ENCODE measurements at places on chromosomes 5 and 9.

DNA sequence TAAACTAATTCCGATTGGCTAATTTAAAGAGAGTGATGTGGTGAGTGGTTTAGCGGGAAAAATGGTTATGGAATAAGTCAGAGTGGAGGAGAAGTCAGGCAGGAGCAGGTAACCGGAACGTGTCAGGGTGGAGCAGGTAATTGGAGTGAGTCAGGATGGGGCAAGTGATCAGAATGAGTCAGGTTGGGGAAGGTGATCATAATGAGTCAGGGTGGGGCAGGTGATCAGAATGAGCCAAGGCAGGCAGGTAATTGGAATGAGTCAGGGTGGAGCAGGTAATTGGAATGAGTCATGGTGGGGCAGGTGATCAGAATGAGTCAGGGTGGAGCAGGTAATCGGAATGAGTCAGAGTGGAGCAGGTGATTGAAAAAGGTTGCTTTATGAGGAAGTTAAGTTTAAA is 101.4 kb downstream of the TMEM167A start:
- DNase-seq = no peak

- no peak for DNase-seq
Measured at GRCh38 chr5:1910081-1910760, 27.5 kb upstream of the IRX4 start.

DNA sequence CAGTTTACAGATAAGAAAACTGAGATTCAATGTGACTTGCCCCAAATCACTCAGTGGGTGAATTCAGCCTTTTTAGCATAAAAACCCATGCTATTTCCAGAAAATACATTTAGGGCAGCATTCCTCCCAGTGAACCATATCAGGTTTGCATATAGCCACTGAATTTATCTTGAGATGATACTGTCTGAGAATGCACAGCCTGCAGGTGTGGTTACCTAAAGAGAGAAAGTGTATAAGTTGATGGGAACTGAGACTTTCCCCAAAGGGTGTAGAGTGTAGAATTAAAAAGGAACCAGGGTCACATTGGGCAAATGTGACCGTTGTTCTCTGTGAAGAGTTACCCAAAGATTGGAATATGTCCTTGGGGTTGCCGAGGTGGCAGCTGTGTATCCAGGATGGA is 100.0 kb upstream of the PIK3R1 start:
- DNase-seq = no peak

DNA sequence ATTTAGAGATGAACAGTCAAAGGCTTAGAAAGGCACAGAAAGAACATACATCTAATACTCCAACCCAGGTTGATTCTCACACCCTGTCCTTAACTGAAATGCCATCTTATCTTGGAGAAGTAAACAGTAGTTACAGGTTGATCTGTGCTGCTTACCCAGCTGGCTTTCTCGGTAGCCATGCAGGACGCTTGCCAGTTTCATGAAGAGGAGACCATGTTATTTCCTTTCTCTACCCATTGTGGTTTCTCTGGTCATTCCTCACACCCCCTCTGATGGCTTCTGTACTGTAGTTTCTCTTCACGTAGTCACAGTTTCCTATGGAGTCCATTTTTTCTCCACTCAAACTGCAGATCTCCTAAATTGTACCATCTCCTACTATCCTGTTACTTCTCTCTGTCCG is 206.0 kb downstream of the SGCD start:
- no peak for DNase-seq

- DNase-seq = no peak
Measured at GRCh38 chr5:119016125-119016774, 27.9 kb upstream of the DTWD2 start.

DNA sequence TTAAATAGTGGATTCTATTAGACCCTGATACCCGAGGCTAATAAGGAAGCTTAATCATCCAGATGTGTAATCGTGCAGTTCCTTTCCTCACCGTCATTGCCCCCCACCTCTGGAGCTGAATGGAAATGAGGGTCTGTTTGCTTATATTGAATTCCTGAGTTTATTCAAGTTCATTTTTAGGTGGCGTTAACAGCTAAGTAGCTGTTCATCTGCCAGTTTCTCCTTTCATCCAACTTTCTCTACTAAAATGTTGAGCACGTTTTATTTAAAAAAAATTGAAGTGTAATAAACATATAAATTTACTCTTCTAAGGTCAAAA is 291.0 kb downstream of the DOCK8 start:
- DNase-seq = no peak

GRCh38 chr9:81826517-81826906 is 101.7 kb upstream of the SPATA31D4 start:
- peak; percentile 41 for DNase-seq

- no peak for DNase-seq
Measured at GRCh38 chr5:58114324-58114723, 345.6 kb downstream of the PLK2 start.

- DNase-seq = no peak
Measured at GRCh38 chr5:103119070-103119764, 721 bp downstream of the GIN1 start.

DNA sequence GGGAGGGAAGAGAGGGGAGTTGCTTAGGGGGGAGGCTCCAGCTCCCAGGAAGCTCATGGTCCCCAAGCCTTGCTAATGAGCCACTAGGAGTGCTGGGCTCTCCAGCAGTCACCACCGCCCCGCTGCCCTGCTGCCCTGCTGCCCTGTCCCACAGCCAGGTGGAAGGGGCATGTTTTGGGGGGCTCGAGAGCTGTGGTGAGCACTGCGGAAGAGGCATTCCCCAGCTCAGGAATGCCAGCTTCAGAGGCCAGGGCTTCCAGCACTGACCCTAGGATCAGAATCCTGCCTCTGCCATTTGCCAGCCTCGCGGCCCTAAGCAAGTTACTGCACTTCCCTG is 16.9 kb downstream of the SLC6A7 start:
- DNase-seq = no peak

DNA sequence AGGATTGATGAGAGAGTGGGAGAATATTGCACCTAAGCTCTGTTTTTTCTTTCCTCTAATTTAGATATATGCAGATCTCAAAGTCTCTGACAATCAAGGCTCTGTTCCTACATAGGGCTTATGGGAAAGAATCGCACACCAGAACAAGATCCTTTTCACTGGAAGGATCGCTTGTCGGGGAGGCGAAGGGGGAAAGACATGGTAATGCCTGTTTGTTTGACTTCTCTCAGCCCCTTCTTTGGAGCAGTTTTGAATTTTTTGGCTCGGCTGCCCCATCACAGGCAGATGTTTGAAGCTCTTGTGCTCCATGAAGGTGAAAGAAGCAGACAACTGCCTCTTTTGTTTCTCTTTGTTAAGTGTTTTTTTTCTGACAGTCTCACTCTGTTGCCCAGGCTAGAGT is 599.9 kb upstream of the ZNF608 start:
- no peak for DNase-seq

- DNase-seq = no peak
Measured at GRCh38 chr5:139299486-139299885, 5.9 kb downstream of the MATR3 start.

- DNase-seq = no peak
Measured at GRCh38 chr5:17118631-17119030, 98.8 kb upstream of the BASP1 start.

DNA sequence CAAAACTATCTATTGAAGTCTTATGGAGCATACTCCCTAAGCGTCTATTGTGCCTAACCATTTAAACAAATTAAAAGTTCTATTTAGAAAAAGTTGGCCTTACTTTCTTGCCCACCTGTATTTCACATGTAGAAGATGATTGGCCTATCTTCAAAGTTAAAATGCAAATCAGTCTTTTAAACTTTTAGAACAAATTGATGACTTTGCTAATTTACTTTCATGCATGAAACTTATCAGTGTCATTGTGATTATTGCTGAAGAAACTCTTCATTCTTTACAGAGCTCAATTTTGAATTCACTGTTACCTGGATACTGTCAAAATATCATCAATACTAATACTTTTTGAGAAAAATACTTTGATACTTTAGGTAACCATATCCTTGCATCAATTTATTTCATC is 216.1 kb downstream of the COX7C start:
- DNase-seq = no peak

DNA sequence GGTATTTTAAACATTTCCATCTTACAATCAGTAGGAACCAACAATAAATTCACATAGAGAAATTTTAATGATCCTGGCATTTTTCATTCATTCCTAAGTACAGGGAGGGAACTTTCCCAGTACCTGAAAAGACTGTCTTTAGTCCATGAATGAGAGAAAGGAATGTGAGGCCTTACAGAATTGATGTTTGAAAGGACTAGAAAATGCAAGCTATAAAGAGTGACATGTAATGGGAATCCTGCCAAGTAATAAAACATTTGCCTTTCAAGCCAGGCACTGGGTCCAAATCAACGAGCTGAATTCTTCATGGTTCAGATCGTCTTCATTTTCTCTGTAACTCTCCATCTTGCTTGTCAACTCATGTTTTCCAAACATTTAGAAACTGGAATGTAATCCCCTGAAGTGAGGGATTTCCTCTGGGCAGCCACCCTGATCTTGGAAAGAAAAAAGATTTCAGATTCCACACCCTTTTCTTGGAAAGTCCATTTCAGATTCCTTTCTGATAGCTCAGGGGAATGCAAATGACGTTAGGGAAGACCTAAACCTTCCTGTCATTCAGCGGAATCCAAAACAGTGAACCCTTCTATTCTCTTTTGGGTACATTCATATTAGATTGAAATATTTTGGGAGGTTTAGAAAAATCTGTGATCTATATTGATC is 315.8 kb downstream of the SH3GL2 start:
- no peak for DNase-seq

DNA sequence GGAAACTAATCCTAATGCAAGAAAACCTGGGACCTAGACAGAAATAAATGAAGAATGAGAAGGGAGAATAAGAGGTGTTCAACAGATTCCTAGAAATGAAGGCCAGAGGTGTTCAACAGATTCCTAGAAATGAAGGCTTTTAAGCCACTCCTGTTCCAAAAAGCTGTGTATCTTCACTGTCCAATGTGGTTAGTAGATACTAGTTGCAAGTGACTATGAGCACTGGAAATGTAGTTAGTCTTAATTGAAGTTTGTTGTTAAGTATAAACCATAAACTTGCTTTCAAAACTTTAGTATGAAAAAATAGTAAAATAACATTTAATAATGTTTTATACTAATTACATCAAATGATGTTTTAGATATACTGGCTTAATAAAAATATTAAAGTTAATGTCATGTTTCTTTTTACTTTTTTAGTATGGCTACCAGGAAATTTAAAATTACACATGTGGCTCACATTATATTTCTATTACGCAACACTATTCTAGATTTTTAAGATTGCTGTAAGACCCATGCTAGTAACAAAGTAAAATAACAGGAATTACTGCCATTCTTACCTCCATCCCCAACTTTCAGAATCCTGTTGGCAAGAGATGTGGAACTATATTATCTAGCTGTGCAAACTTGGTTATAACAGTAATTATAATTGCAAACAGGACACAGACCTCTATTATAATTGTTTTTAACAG is 57.5 kb downstream of the RICTOR start:
- DNase-seq = no peak

DNA sequence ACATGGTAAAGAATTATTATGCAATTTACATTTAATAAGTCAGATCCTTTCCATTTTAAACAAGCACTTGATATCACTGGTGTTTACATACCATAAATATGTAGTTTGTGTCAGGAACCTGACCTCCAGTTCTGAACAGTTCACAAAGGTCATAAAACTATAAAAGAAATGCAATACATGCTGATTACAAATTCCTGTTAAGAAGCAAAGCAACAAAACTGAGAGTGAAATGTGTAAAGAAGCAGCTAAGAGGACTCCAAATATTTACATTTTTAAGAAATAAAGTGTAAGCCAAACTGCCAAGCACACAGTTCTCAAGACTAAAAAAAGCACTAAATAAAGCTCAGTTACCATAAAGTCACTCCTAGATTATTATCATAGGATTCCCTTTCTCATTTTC is 17.4 kb upstream of the SCAI start:
- no peak for DNase-seq

- DNase-seq = no peak
Measured at GRCh38 chr9:132774886-132775285, 103.2 kb downstream of the AK8 start.

DNA sequence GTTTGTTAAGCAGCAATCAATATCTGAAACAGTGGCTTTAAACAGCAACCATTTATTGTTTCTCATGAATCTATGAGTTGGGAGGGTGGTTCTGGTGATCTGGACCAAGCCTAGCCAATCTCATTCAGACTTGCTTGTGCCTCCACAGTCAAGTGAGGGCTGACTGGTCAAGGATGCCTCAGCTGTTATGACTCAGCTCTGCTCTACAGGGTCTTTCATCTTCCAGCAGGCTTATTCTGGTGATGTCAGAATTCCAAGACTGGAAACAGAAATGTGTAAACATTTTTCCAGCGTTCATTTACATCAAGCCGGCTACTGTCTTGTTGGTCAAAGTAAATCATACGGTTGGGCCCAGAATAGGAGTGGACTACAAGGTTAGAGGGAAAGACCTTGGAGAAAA is 2.5 kb upstream of the PIP5K1B start:
- DNase-seq = no peak

DNA sequence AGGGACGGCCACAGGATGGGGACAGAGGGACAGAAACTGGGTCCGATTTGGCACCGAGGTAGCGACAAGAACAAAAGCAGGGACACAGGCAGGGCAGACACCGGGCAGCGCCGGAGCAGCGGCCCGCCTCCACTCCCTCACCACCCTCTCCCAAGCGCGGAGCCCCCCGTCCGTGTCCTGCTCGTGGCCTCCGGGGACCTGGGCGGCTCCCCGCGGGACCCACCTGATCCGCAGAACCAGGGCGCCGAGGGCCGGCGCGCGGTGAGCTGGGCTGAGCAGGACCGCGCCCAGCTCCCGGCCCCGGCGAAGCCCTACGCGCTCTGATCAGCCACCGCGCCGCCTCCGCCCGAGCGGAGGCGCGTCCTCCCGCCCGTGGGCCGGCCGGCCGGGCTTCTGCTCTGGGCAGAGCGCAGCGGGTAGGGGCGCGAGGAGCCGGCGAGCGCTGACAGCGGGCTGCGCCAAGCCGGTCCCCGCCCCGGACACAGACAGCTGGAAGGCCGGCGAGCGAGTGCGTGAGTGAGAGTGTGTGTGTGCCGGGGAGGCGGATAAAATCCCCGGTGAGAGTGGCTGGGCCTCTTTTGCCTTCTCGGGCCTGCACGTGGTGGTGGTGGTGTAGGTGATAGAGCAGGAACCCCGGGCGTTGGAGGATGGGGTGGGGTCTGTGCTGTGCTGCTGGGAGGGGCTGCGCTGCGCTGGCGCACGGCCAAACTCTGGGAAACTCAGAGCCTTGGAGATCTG is at the start of gene GGTA1:
GGTA1 (minus strand) TSS at position 418 of the 738 bp plus-strand sequence. CDS start 31,922 bp downstream, outside the sequence.
- no peak for DNase-seq

DNA sequence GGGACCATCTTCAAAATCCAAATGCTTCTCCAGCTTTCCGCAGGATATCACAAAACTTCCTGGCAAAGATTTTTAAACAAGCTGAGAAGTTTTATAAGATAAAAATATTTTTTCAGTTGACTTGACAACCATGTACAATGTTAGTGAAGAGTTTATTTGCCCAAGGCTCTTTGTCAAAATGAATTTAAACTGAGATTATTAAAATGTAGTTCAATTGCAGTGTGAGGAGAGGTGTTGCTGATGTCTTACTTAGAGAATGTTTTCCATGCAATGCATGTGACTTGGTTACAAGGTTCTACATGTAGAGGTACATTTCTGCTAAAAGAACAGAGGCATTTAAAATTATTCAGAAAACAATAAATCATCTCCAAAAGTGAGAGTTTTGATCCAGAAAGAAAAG is 131.4 kb upstream of the MINAR2 start:
- no peak for DNase-seq

Measured in NCI-H1048 (cell line).